Right renal pelvis (tissue), 4 donors: ENCODE measurements at places on chromosomes 2 and 18. TPM values are rescaled to one million over a fixed set of nuclear protein-coding genes. Genes with fewer than 3 reads are reported as not detected.

The SULT1C4 gene
- polyA plus RNA-seq, result 48.1 TPM

The HDLBP gene
- 400 TPM for polyA plus RNA-seq

The DNAH7 gene
- 10.2 TPM for polyA plus RNA-seq

The INSIG2 gene
- 28.5 TPM for polyA plus RNA-seq

The IRS1 gene
- 13.0 TPM for polyA plus RNA-seq

The GCKR gene
- polyA plus RNA-seq, result 0.39 TPM

The POTEC gene
- polyA plus RNA-seq, result not detected
